ENCODE measurements at places on chromosomes 7 and 10.
A peak's percentile ranks its signal among the peaks of the same experiment; 100 is the strongest.

GRCh38 chr10:19958787-19959186 lies 142.6 kb downstream of the PLXDC2 start:
- H3K36me3 ChIP-seq: no peaks in the 10 kb centered on the region
- H3K4me3 ChIP-seq: no peak overlapping the region
- H3K27me3 ChIP-seq: no peaks in the 10 kb centered on the region
- H3K4me1 ChIP-seq: no peaks in the 10 kb centered on the region

DNA sequence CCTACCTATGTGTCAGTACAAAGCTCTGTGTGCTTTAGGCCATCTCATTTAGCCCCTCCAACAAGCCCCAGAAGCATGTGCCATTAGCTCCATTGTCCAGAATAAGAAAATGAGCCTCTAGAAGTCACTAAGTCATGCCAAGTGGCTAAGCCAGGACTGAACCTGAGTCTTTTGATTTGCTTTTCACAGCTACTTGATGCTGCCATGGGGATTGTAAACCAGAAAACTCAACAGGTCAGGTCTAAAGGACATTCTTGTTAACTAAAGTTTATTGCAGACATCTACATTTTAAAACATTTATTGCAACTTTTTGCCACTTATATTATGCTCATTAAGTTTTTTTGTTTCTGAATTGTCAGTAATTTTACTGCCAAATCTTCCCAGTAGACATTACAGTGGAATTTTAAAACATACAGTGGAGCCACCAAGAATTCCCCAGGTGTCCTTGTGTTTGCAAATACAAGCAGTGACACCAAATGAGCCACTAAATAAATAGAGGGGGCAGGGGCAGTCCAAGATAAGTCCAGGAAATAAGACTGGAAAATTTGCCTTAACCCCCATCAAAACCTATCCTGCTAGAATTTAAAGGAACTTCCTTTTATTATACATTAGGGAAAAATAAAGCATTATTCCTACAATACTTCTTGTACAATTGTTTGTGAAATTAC lies 115.9 kb downstream of the RAPGEF5 start:
- no peaks in the 10 kb centered on the region for H3K36me3 ChIP-seq
- no peak overlapping the region for H3K4me3 ChIP-seq
- H3K27me3 ChIP-seq: no peaks in the 10 kb centered on the region
- H3K4me1 ChIP-seq: no peaks in the 10 kb centered on the region
- no peak overlapping the region for H3K27ac ChIP-seq

GRCh38 chr7:11616466-11616865 lies 215.5 kb downstream of the THSD7A start:
- H3K27me3 ChIP-seq: no peaks in the 10 kb centered on the region
- H3K4me1 ChIP-seq: no peaks in the 10 kb centered on the region
- no peaks in the 10 kb centered on the region for H3K36me3 ChIP-seq
- no peak overlapping the region for H3K27ac ChIP-seq
- no peak overlapping the region for H3K4me3 ChIP-seq
- no peak for DNase-seq

DNA sequence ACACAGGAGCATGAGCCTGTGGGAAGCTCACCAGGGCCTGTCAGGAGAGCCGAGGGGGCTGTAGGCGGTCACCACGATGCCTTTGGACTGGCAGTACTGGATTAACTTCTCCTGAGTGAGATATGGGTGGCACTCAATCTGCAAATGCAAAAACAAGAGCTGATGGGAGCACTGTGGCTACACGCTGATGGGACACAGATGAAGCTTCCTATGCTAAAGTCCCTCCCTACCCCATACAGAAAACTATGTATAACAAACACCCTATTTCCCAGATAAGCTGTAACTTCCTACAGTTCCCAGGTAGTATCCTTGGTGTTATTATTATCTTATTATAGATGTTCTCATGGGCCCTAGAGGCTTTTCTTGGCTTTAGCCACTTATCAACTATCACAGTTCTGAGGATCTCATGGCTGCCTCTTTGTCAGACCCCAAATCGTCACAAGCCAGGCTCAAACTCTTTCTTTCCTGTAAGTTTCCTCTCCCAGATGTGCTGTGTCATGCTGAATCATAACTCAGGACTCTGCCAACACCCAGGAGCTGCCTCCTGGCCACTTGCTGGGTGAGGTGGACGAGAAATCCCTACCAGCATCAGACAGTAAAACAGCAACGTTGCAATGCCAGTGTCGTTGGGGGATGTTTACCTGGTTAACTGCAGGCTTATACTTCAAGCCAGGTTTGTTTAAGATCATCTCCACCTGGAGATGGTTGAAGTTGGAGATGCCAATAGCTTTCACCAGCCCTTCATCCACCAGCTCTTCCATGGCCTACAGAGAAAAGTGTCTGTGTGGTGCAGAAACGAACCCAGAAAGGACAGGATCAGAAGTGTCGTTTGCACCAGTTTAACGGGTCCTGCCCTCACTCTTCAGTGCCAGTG lies 10.3 kb downstream of the AKR1B1 start:
- H3K27me3 ChIP-seq: no peaks in the 10 kb centered on the region
- H3K4me3 ChIP-seq: no peak overlapping the region
- H3K27ac ChIP-seq: no peak overlapping the region
- DNase-seq: no peak

- peaks cover 15% of the 10 kb centered on the region for H3K4me1 ChIP-seq
- H3K36me3 ChIP-seq: no peaks in the 10 kb centered on the region
- no peak overlapping the region for H3K4me3 ChIP-seq
- no peaks in the 10 kb centered on the region for H3K27me3 ChIP-seq
- DNase-seq: no peak
- H3K27ac ChIP-seq: no peak overlapping the region
These were observed 237.0 kb downstream of the WDR37 start for GRCh38 chr10:1293157-1293556.

DNA sequence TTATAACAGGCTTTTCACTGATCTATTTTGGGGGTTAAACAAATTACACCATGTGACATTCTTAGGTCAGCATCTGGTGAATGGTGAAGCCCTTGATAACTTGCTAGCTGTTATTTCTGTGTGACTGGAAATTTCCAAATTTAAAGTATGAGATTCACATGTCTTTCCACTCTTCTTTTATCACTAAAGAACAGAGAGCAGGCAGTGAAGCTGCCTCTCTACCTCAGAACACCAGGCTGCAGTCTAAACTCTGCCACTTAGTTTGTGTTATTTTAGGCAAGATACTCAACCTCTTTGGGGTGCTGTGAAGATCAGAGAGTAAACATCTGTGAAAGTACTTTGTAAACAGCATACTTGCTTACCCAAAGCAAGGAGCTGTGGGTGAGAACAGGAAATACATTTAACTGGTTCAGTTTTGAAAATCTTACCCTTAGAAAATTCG lies 15.5 kb upstream of the SP4 start:
- no peaks in the 10 kb centered on the region for H3K27me3 ChIP-seq
- H3K27ac ChIP-seq: no peak overlapping the region
- H3K4me3 ChIP-seq: no peak overlapping the region
- DNase-seq: no peak
- no peaks in the 10 kb centered on the region for H3K36me3 ChIP-seq

- peak overlapping the region; percentile 51 for H3K27ac ChIP-seq
- no peaks in the 10 kb centered on the region for H3K36me3 ChIP-seq
- no peak overlapping the region for H3K4me3 ChIP-seq
- H3K27me3 ChIP-seq: no peaks in the 10 kb centered on the region
- no peak for DNase-seq
These were observed 125.8 kb downstream of the MAD1L1 start for GRCh38 chr7:2106924-2107323.

- no peaks in the 10 kb centered on the region for H3K4me1 ChIP-seq
- no peaks in the 10 kb centered on the region for H3K36me3 ChIP-seq
- H3K27me3 ChIP-seq: no peaks in the 10 kb centered on the region
- H3K4me3 ChIP-seq: no peak overlapping the region
- no peak overlapping the region for H3K27ac ChIP-seq
- DNase-seq: no peak
These were observed 122.1 kb upstream of the TCF7L2 start for GRCh38 chr10:112827951-112828350.

- no peak overlapping the region for H3K4me3 ChIP-seq
- no peak overlapping the region for H3K27ac ChIP-seq
- DNase-seq: no peak
- no peaks in the 10 kb centered on the region for H3K36me3 ChIP-seq
These were observed 155.9 kb upstream of the SLC13A1 start for GRCh38 chr7:123355576-123356190.

DNA sequence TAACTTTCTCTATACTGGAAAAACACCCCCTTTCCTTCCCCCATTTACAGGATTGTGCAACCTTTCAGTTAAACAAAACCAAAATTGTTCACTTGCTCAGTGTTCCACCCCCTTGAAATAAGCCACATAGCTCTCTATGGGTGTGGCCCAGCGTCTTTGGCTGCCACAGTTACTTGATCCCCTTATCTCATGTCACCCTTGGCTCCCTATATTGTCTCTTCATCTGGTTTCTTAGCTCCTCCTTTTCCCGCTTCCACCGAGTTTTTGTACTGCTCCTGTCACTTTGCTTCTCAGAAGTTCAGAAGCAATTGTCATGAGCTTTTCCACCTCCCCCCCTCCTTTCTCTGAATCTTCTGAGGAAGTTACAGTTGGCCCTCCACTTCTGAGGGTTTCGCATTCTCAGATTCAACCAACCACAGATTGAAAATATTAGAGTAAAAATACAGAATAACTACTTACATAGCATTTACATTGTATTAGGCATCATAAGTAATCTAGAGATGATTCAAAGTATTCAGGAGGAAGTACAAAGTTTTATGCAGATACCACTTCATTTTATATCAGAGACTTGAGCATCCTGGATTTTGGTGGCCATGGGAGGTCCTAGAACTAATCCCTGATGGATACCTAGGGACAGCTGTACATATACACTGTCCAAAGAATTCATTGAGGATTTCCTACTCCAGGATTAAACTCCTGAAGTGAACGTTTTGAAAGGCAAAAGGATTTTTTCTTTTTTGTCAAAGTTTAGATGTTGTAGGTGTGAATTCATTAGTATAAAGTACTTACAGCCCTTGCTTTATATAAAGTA lies 60.4 kb downstream of the ADD3 start:
- peak; percentile 25 for DNase-seq
- no peak overlapping the region for H3K4me3 ChIP-seq
- no peaks in the 10 kb centered on the region for H3K27me3 ChIP-seq

- peak overlapping the region; percentile 97 for H3K27ac ChIP-seq
- peaks cover 54% of the 10 kb centered on the region for H3K4me1 ChIP-seq
- H3K4me3 ChIP-seq: no peak overlapping the region
- H3K36me3 ChIP-seq: peaks cover 66% of the 10 kb centered on the region
- DNase-seq: no peak
These were observed 15.7 kb downstream of the ZCCHC24 start for GRCh38 chr10:79429751-79430150.

GRCh38 chr7:134014935-134015334 lies 112.2 kb upstream of the LRGUK start:
- H3K4me3 ChIP-seq: no peak overlapping the region
- H3K36me3 ChIP-seq: no peaks in the 10 kb centered on the region
- no peak for DNase-seq
- no peak overlapping the region for H3K27ac ChIP-seq
- no peaks in the 10 kb centered on the region for H3K4me1 ChIP-seq
- no peaks in the 10 kb centered on the region for H3K27me3 ChIP-seq

- H3K4me3 ChIP-seq: no peak overlapping the region
- H3K36me3 ChIP-seq: no peaks in the 10 kb centered on the region
- no peaks in the 10 kb centered on the region for H3K4me1 ChIP-seq
- no peak overlapping the region for H3K27ac ChIP-seq
- DNase-seq: no peak
These were observed 90.7 kb downstream of the COL13A1 start for GRCh38 chr10:69892406-69892805.

DNA sequence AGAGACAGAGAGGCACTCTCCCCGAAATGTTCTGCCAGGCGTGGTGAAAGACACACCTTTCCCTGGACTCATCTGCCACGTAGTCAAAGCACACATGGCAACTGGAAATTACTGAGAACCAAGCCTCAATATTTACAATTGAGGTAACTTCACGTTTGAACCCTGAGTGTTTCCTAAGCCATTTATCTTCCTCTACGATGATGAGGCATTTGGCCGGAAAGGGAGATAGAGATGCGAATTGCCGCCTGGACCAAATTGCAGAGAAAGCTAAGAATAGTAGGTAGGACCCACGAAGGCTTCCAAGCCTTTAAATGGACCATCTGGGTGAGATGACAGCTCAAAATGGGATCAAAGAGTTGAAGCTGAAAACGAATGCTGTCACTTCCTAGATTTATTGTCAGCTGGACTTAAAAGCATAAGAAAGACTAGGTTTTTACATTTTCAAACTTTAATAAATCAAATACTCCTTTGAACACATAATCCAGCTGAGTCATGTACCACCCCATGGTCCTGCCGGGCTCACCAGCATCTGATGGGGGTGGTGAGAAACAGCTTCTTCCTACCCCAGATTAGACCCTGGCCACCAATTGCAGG lies 135.6 kb upstream of the LYZL2 start:
- H3K27ac ChIP-seq: no peak overlapping the region
- H3K27me3 ChIP-seq: no peaks in the 10 kb centered on the region
- no peaks in the 10 kb centered on the region for H3K36me3 ChIP-seq
- H3K4me1 ChIP-seq: no peaks in the 10 kb centered on the region

DNA sequence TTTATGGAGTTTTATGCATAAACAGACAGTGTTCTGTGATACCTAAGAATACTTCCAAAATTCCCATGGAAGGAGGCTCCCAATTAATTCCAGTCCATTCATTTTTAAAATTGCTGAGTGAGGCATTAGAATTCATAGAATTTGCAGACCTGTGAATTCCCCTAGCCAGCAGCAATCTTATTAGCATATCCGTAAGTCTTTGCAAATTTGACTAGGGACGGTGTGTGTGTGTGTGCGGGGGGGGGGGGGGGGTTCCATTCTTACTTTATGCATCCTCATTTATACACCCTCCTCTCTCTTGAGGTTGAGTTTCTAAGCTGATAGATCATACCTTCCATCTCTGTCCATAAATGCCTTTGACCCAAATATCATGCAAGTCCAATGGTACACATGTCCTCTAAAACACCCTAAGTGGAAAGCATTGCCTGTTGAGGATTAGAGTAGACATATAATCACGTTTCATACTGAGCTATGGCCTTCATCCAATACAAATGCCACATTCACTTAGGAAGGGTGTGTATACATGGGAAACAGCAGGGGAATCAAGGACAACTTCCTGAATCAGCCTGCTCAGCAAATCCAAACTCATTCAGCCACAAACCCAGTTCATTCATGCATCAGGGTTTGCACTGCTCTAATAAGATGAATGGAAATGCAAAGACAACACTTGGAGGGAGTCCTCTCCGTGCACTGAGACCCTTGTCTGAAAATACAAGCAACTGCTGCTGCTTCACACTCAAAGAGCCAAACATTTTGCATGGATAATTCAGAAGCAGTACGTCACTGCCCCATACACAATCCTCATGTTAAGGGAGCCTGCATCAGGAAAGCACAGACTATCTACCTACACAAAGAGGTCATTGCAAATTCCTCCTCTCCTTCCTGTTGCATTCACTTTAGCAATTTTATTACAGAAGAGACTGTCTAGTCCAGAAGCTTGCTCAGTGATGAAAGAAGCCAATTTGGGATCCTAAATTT lies 350.8 kb downstream of the KCNMA1 start:
- no peaks in the 10 kb centered on the region for H3K36me3 ChIP-seq
- DNase-seq: no peak
- H3K4me1 ChIP-seq: no peaks in the 10 kb centered on the region

DNA sequence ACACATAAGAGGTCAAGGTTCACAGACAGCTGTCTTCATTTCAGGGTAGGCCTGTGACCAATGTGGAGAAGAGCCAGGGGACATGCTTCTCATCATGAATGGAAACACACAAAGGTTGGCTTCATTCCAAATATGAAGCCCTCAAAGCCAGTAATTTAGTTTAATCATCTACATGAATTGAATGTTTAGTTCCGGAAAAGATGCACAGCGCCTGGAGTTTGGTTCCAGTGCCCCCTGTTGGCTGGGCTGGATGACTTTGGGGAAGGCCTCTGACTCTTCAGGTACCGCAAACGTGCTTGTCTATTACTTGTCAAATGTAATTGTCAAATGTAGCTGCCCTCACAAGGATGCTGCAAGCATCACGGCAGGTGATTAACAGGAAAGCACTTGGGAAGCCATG lies 130.7 kb downstream of the ADRA2A start:
- H3K27ac ChIP-seq: no peak overlapping the region
- no peaks in the 10 kb centered on the region for H3K4me1 ChIP-seq
- H3K4me3 ChIP-seq: no peak overlapping the region
- H3K36me3 ChIP-seq: no peaks in the 10 kb centered on the region
